ENCODE measurements at places on chromosomes 13 and 19.

GRCh38 chr13:40127476-40127875 lies 472.0 kb downstream of the COG6 start:
- DNase-seq, result no peak

DNA sequence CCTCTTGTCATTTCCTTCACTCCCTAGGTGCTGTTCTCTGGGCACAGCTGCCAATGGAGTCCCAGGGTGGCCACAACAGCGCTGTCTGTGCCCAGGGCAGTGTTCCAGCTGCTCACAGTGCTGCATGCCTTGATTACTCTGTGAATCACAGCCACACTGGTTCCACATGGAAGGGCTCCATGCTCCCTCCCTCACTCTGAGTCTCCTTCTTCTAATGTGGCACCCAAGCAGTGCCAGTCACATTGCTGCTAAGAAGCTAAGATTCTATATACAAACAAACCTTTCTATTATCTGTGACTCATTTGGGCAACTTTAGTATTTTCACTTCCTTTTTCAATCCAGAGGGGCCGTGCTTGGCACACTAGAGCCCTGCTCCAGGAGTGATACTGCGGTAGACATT lies 248.7 kb downstream of the TDRD3 start:
- DNase-seq, result no peak

DNA sequence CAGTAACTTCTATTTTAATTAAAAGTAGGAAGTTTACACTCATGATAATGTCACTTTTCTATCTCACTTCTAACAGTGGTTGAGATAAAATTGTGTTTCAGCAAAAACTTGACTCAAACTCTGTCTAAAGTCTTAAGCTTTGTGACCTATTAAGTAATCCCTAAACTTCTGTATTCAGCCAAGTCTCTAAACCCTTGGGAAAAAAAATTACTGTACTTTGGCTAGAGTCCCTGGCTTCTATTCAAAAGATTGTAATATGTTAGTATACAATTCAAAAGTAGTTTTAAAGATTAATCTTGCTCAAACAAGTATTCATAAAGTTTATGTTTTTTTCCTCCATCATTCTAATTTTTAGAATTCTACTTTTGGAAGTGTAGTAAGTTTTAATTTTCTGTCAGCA lies 1248.8 kb downstream of the UQCRFS1 start:
- no peak for DNase-seq

DNA sequence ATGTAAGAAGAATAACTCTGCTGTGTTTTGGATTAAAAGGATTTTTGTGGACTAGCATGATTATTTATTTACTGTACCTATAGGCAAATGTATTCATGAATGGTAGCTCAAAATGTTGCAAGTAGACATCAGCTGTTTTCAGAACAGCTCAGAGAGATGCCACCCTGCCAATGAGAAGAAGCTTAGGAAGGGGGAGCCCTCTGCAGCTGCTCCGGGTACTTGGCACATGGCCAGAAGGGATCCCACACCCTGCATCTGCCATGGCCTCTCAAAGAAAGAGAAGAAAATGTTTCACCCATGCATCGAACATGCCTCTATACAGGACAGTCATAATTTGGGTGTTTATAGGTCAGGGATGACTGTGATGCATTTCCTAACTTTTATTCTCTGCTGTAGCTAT lies 30.5 kb upstream of the MBNL2 start:
- peak; percentile 9 for DNase-seq

GRCh38 chr19:48518207-48518606 lies 6.6 kb upstream of the LMTK3 start:
- no peak for DNase-seq

GRCh38 chr19:44615863-44616247 lies 2.5 kb downstream of the IGSF23 start:
- no peak for DNase-seq

DNA sequence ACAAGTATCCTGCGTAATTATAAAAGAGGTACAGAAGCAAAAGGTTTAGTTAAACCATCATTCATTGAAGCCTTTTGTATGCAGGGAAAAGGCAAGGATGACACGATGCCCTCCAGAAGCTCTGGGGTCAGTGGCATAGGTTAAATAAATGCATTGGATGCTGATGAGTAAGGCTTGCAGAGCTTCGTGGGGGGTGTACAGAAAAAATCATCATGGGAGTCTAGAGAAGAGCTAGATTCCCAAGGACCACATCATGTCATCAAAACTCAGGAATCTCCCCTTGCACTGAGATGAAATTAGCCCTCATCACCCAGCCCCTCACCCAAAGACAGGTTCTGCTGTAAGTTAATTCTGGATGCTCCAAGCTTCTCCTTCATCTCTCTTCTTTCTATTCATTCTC lies 8.3 kb downstream of the FPR1 start:
- DNase-seq, result no peak

DNA sequence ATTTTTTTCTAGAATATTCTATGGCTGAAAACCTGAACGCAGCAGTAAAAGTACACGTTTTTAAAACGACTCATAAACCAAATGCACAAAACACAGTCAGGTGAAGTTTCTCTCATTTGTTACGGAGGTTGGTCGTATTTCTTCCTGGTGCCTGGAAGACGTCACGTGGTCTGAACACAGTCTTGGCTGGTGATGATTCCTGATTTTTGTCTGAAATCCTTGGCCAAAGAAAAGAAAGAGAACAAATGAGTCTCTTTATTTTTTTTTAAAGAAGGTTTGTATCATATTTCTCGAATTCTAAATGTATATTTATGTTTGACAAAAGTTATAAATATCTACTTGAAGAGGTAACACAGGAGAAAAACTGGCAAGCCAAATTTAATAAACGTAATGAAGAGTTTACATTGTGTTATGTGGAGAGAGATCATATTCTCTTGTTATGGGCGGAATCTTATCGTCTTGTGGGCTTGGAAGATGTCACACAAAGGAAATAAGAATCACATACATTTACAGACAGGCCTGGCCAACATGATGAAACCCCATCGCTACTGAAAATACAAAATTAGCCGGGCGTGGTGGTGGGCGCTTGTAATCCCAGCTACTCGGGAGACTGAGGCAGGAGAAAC lies 10.0 kb upstream of the PNMA8A start:
- DNase-seq, result no peak

DNA sequence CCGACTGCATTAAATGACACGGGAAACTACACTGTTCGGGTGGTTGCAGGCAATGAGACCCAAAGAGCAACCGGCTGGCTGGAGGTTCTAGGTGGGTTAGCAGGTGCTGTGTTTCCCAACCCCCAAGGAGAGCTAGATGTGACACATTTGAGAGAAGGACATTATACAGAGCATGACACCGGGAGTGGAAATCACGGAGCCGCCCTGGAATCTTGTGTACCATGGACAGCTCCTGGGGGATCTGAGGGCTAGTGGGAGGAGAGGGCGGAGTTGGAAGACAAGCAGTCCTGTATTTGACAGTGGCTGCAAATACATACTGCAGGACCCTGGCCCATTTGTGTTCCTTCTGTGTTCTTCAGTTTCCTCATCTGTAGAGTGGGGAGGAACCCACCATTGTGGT lies 2.3 kb downstream of the CEACAM18 start:
- DNase-seq, result no peak

DNA sequence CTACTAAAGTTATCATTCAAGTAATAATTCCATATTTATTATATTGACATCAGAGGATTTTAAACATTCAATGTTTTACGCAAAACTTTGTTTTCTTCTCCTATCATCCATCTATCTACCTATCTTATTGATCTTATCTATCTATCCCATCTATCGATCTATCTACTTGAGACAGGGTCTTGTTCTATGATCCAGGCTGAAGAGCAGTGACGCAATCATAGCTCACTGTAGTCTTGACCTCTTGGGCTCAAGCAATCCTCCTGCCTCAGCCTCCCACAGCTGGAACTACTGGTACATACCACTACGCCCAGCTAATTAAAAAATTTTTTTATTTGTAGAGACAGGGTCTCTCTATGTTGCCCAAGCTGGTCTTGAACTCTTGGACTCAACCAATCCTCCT lies 27.4 kb downstream of the ZC3H13 start:
- no peak for DNase-seq

- DNase-seq, result no peak
Measured at GRCh38 chr13:96999091-96999490, 4.8 kb upstream of the OXGR1 start.

GRCh38 chr19:39602224-39602623 lies at the start of gene LGALS13:
TSS of gene LGALS13 (plus strand) at chr19:39602524. CDS start at chr19:39602569, 45 bp downstream.
- DNase-seq, result no peak

GRCh38 chr19:42422901-42423461 lies 4.2 kb downstream of the LIPE start:
- no peak for DNase-seq

GRCh38 chr19:11365557-11366117 lies 8.8 kb upstream of the SWSAP1 start:
- DNase-seq, result no peak

- no peak for DNase-seq
Measured at GRCh38 chr19:46133777-46134241, 9.3 kb upstream of the IGFL3 start.

- no peak for DNase-seq
Measured at GRCh38 chr19:15431396-15432017, 12.7 kb upstream of the AKAP8L start.

GRCh38 chr19:5985098-5985783 lies 7.3 kb upstream of the RANBP3 start:
- no peak for DNase-seq

GRCh38 chr13:112776354-112776753 lies 86.5 kb downstream of the ATP11A start:
- no peak for DNase-seq

- DNase-seq, result peak; percentile 70
Measured at GRCh38 chr19:30227661-30228112, 144.5 kb upstream of the ZNF536 start.

GRCh38 chr13:110853235-110853721 lies 61.6 kb downstream of the ANKRD10 start:
- no peak for DNase-seq

DNA sequence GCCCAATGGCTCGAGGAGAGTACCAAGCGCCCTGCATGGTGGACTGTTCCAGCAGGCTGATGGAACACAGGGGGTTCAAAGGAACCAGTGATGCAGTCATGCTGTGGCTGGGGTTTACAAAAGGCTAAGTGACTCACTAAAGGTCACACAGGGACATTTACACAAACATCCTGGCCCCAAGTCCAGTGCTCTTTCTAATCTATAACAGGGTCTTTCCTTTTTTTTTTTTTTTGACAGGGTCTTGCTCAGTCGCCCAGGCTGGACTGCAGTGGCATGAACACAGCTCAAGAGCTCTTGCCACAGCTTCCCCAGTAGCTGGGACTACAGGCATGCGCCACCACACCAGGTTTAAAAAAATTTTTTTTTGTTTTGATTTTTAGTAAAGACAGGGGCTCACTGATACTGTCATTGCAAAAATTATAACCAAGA lies 2.8 kb upstream of the SLC25A15 start:
- no peak for DNase-seq

GRCh38 chr13:70237131-70237530 lies 128.9 kb upstream of the KLHL1 start:
- no peak for DNase-seq

DNA sequence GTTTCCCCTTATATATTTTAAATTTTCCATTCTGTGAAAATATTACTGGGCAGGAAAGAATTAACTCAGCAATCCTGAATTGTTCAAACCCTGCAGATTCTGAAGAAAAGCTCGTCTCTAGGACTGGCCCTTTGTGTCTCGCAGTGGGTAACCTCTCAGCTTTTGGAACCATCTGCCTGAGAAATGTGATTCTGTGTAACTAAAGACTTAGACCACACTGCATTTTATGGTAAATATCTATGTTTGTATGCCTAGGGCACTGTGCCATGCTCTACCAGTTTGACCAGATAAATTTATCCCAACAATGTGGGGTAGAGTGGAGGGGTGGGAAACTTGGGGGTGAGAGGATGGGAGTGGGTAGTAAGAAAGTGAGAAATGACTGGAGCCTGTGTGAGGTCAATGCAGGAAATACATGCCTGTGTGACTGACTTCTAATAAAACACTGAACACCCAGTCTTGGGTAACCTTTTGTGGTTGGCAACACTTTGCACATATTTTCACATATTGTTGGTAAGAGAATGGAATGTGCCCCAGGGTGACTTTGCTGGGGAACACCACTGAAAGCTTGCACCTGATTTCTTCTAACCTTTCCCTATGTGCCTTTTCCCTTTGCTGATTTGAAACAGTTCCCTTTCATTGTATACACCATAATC lies 1181.9 kb downstream of the OLFM4 start:
- no peak for DNase-seq

GRCh38 chr19:30799865-30800755 lies 427.9 kb downstream of the ZNF536 start:
- DNase-seq, result no peak

- no peak for DNase-seq
Measured at GRCh38 chr19:55581145-55581822, 636 bp upstream of the ZNF579 start.

DNA sequence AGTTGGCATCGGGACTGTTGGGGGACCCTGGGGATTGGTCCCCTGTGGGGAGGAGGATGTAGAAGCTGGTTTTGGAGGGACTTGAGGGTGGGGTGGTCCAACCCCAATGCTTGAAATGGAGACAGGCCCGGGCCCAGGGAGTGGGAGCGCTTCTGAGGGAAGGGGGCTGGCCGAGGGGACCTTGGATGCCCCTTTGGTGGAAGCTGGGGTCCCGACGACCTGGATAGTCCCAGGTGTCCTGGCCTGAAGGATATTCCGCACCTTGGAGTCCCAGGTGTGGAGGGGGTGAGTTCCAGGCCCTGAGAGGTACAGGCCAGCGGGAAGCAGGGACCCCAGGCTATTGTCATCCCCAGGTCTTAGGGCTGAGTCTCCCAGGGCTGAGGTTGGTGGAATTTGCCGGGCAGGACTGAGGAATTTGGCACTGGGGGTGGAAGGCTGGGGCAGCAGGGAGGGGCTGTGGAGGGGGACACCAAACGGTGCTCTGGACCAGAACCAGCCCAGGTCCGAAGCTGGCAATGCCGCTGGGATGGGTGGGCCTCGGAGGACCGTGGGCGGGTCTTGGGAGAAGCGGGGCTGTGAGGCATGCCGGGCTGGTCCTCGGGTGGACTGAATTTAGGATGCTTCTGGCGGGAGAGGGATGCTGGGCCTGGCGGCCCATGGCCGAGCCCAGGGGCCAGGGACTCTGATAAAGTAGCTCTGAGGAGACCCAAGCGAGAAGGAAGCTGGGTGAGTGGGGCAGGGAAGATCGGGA lies 1.8 kb downstream of the HDGFL2 start:
- no peak for DNase-seq

Data from NCI-H1436 (cell line).